Heart left ventricle (tissue), 16 donors: ENCODE measurements at places on chromosomes 1 and 21. TPM values are rescaled to one million over a fixed set of nuclear protein-coding genes. Genes with fewer than 3 reads are reported as not detected.

GRCh38 chr1:20081353-20081810 lies 11.4 kb downstream of the PLA2G5 start:
- no peak for DNase-seq

- no peak for DNase-seq
Observed at GRCh38 chr1:230186003-230186863, 119.2 kb downstream of the GALNT2 start.

GRCh38 chr1:229031481-229032341 lies 239.2 kb upstream of the RAB4A start:
- DNase-seq, result no peak

GRCh38 chr1:42038261-42038660 lies 114.9 kb upstream of the GUCA2B start:
- DNase-seq, result no peak

DNA sequence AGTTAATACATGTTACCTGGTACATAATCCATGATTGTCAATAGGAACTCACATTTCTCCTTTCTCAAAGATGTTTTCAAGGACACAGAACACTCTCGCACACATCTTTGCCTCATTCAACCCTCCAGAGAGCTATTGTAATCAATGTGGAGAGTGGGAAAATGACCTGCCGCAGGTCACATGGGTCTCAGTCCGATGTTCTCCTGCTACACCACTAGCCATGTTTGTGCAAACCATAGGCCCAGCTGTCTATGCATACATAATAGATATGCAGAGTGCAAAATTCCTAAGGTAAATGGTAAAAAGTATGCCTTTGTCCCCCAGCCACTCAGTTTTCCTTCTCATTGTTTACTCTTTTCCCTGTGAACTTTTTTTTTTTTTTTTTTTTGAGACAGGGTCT lies 89.2 kb downstream of the ADSS2 start:
- no peak for DNase-seq

NPR1 gene
- 15.1 TPM for total RNA-seq
